ENCODE measurements at places on chromosomes 13 and 19. TPM values are rescaled to one million over a fixed set of nuclear protein-coding genes. Genes with fewer than 3 reads are reported as not detected.

FCHO1 gene
- total RNA-seq: 0.76 TPM

PIH1D1 gene
- total RNA-seq: 53.6 TPM

GTF2F2 gene
- total RNA-seq: 13.2 TPM

CCNA1 gene
- total RNA-seq: 3.1 TPM

ZNF431 gene
- total RNA-seq: 21.2 TPM

DNA sequence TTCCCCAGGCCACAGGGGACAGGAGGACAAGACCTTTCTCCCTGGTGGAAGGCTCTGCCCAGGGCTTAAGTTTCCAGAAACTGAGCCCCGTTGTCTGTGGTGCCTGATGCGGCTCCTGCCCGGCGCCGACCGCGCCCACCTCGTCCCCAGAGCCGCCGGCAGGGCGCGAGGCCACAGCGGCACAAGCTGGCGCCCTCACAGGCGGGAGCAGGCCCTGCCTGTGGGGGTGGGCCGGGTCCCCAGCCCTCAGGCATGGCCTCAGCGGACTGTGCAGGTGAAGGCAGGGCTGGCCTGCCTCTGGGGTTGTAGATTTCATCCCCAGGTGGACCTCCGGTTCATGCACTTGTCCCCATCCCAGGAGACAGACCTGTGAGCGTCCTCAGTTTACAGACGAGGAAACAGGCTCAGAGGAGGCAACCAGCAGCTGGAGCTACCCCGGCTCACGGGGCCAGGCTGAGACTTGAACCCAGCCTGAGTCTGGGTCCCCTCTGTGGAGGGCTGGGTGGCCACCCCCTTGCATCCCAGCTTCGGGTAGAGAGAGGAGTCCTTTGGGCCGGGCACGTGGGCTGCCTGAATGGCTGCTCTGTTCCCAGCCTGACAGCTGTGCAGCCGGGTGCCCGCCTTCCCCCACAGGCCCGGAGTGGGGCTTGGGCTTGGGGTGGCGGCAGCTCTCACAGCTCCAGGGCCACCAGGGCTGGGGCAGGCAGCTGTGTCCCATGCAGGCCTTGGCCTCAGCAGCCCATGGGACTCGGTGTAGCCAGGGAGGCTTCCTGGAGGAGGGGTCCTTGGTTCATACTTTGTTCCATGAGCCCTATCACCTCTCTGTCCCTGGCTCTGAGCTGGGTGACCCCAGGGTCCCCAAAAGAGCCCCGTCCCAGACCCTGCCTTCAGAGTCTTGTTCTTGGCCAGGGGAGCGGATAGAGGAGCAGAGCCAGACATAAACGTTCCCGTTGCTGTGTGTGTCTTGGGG lies 26.8 kb downstream of the PIAS4 start:
- ATAC-seq: peak; percentile 6

GRCh38 chr13:46595885-46596275 lies 42.9 kb downstream of the LRCH1 start:
- no peak for ATAC-seq

DNA sequence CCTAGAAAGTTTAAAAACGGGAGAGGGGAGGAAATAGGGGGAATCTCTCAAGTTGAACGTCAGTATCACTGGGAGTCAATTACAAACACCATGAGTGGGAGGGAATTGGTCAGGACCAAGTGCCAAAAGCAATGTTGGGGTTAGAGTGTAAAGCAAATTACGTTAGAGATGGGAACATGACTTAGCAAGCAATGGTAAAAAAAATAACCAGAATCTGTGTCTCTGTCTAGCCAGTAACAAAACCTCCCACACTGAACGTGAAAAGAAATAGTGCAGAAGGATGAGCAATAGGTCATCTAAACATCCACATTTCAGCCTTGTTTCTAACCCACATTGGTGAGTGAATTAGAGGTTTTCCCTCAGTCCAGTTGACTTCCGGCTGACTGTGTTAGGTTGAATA lies 242.2 kb downstream of the COG6 start:
- ATAC-seq: no peak

DNA sequence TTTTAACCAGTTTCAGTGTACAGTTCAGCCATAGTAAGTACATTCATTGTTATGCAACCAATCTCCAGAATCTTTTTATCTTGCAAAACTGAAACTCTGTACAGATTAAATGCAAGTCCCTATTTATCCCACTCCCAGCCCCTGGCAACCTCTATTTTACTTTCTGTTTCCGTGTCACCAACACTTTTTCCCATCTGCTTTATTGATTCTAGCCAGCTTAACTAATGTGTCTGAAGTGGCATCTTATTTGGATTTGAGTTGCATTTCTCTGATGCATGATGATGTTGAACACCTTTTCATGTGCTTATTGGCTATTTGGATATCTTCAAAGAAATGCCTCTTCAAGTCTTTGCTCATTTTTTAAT lies 18.9 kb downstream of the SPATA13 start:
- ATAC-seq: no peak

GRCh38 chr13:98299966-98300350 lies 122.9 kb upstream of the RNF113B start:
- ATAC-seq: no peak

- no peak for ATAC-seq
These were observed 910 bp downstream of the PDE4C start for GRCh38 chr19:18225355-18225701.

GRCh38 chr19:3721131-3721886 lies 13.1 kb downstream of the TJP3 start:
- ATAC-seq: peak; percentile 87

DNA sequence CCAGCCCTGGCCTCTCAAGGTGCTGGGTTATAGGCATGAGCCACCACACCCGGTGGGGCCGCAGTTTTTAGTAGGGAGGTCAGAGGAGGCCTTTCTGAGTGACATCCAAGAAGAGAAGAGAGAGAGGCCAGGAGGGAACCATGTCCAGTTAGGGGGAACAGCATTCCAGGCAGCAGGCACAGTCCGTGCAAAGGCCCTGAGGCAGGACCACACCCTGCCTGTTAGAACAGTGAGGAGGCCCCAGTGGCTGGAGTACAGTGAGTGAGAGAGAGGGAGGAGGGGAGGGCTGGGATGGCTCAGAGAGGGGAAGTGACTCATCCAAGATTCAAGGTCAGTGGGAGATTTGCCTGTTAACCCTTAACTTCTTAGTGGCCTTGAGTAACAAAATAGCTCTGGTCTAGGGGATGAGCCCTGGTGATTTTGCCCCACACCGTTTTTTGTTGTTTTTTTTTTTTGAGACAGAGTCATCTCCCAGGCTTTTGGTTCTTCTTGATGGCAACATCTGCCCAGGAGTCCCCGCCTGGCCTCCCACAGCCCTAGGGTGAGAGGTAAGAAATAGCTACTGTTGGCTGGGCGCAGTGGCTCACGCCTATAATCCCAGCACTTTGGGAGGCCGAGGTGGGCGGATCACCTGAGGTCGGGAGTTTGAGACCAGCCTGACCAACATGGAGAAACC lies 2.7 kb upstream of the PLIN3 start:
- ATAC-seq: peak; percentile 67

- no peak for ATAC-seq
These were observed 8.6 kb downstream of the LYL1 start for GRCh38 chr19:13094106-13094504.

DNA sequence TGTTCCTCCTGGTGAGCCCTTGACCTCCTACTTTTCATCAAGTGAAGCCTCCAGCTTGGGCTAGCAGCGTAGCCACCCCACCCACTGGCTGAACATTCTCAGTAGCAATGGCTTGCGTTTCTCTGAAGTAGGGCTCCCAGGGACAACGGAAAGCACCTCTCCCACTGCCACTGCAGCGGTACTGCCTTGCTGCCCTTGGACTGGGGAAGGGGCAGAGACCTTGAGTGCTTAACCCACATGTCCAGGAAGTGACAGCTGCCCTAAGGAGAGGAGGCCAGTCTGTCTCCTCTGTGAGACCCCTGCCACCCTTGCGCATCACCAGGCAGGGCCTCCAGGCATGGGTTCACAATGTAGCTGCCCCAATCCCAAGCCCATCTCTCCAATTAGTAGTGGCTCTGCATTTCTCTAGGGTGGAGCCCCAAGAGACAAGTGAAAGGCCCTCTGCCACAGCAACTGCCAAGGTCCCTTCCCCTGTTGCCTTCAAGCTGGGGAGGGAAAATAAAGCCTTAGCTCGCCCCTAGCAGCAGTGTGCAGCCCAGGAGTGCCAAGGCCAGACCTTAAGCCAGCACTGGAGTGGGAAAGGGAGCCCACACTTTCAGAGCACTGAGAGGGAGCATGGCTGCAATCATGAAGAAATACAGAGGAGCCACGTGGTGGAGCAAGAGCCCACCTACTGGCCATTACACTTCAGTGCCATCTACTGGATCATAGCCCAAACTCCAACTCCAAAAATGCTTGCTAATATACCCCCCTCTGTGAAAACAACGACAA lies 175.9 kb upstream of the TRPC4 start:
- no peak for ATAC-seq

DNA sequence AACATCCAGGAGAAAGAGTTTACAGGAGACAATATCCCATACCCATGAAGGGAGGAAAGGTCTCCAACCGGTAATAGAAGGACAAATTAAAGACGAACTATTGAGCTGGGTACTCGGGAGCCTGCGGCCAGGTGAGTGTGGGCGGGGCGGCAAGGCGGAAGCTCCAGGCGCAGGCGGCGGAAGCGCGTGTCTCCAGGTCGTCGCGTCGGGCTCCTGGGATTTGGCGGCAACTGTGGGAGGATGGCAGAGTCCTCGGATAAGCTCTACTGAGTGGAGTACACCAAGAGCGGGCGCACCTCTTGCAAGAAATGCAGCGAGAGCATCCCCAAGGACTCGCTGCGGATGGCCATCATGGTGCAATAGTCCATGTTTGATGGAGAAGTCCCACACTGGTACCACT lies 21.6 kb upstream of the ANKRD10 start:
- ATAC-seq: no peak

DNA sequence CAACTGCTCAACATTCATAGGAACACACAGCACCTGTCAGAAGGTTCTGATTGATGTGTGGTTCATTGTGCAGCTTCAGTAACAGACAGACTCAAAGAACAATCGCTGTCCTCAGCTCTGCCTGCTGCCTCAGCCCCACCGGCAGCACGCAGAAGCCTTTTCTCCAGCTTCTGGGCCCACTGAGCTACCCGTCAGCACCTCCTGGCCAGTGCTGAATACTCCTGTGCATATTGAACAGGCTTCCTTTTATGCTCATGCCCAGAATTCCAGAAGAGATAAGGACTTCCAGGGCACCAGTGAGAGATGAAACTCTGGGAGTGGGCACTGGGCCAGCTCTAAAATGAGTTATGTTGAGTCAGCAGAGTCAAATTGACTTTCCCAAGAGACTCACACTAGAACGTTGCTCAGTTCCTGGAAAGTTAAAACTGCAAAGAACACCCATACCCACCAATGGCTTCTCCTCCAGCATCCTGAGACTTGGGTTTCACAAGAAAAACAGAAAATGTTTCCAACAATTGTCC lies 119.3 kb downstream of the COL4A1 start:
- no peak for ATAC-seq

- no peak for ATAC-seq
These were observed 39.4 kb downstream of the SOHLH2 start for GRCh38 chr13:36174923-36175322.

DNA sequence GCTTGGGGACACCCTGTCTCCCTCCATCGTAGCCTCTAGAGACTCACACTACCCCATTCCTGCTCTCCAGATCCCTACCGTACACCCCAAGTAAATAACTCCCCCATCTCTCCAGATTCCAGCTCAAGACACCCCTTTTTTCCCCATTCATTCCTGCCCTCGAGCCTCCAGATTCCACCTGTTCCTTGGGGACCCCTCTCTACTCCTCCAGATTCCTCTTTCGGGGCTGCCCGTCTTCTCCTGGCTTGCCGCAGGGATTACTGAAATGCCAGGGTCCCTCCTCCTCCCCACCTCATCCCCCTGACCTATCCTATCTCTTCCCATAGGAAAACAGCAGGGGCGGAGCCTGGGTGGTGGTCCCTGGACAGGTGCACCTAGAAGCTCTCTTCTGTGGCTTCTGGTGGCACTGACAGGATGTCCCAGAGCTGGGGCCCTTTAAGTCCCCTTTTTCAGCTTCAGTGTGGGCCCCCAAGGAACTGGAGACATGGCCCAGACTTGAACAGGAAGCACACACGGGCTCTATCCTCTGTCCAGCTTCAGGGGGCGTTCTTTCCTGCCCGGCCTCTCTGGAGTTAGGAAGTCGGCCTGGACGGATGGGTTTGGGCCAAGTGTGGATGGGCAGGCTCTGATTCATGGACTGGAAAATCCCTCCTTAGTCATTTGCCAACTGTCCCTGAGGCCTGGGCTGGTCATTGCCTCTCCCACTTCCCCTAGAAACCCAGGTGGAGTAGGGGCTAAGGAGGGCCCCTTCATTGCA lies 1.2 kb downstream of the ZSWIM4 start:
- peak; percentile 49 for ATAC-seq

DNA sequence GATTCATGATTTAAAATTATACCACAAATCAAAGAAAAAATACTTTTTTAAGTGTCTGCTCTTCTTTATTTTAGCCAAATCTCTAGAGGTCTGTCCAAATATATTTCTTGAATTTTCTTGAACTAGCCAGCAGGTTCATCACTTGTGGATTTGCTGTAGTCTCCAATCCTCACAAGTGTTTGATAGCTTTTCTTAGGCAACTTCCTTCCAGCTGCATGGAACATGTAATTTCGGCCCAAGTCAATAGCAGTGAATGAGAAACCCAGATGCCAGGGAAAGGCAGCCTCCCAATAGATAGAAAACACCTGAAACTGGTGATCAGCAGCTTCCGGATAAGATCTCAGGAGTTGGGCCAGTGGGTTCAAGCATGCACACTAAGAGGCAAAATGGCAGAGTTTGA lies 15.6 kb upstream of the RNASEH2B start:
- ATAC-seq: no peak

DNA sequence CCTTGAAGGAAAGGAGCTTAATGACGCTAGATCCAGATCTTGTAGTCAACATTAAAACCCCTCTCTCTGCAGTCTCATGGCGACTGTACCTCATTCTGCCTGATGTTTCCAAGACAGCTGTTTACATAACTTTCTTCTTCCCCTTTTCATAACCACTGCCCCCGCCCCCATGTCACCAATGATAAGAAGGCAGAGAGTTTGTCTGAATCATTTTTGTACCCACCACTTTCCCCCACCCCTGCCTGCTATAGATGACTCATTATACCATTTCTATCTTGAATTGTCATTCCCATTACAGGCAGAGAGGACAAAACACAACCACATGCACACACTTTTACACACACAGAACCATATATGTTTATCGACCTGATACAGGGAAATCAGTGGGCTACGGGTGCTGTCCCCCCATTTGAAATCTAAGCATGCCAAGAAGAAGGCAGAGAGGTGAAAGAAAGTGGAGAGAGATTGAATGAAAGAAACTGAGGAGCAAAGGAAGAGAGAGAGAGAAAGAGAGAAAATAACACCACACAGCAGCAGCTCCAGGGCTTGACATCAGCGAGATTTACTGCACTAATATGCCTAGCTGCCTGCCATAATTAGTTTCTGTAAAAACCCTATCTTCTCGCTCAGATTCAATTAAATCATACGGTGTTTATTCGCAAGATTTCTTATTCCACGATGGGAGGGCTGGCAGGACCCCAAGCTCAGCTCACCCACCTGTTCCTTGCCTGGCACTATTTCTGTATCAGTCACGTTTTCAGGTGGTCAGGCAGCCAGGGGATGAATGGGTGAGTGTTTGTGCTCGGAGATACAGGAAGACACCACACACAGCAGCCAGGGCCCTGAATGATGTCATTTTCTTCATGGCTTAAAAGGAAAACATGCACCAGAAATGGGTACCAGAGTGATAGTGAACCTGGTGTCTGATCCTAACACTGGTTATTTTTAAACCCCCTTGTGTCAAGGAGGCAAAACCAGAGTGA lies 114.3 kb upstream of the SERP2 start:
- peak; percentile 30 for ATAC-seq

- ATAC-seq: no peak
These were observed 356.9 kb downstream of the DIAPH3 start for GRCh38 chr13:59806801-59807200.
